DMS 273 treated with DMSO at 0.1 percent for 48 hours (cell line): ENCODE measurements at places on chromosomes 1 and 21.

DNA sequence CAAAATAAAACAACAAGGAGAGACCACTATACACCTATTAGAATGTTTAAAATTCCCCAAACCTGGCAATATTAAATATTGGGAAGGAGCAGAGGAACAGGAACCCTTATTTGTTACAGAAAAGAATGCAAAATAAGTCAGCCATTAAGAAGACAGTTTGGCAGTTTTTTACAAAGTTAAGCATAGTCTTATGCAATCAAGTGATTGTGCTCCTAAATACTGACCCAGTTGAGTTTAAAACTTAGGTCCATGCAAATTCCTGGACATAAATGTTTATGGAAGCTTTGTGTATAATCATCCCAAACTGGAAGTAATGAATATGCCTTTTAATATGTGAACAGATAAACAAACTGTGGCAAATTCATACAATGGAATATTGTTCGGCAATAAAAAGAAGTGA, 72.9 kb upstream of the RGS4 start:
- no peak for DNase-seq

DNA sequence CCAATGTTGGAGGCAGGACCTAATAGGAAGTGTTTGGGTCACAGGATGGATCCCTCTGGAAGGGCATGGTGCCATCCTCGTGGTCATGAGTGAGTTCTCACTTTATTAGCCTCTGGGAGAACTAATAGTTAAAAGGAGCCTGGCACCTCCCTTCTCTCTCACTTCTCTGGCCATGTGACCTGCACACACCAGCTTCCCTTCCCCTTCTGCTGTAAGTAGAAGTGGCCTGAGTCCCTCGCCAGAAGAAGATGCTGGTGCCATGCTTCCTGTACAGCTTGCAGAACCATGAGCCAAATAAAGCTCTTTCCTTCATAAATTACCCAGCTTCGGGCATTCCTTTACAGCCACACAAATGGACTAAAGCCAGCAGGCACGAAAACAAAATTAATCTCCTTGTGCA, 23.6 kb downstream of the ACOT7 start:
- DNase-seq, result no peak

GRCh38 chr1:88394958-88395357, 289.1 kb upstream of the PKN2 start:
- no peak for DNase-seq

DNA sequence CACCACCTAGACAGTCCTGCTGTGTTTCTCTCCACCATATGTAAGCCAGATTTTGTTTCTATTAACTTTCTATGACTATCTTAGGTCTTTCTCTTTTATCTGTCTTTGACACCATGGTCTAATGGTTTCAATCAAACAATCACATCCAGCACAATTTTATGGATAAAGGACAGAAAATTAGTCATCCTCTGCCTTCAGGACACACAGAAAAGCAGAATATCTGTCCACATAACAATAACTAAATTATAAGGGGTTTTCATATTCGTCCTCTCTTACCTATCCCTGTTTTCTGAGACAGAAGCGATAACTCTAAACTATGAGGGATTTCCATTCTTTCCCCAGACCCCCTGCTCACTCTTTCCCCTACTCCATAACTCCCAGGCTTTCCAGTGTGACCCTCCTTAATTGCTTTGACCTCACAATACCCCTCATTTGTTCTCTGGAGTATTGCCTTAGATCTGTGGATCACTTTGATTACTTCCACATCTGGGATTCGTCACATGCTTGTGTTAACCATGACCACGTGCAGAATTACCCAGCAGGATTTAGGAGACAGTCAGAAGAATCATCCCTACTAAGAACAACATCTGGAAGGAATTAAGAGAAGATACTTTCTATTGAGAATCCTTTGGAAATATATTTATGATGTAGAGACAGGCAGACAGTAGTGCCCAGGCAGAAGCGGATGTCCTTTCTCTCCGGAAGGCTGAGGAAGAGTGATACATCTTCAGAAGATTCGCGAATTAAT, 108.2 kb upstream of the GREM2 start:
- DNase-seq, result no peak

- no peak for DNase-seq
Observed at GRCh38 chr1:6732942-6733341, 31.3 kb upstream of the DNAJC11 start.

- no peak for DNase-seq
Observed at GRCh38 chr1:202439308-202439707, 90.8 kb downstream of the PPP1R12B start.
